ENCODE measurements at places on chromosomes 2 and 18. TPM values are rescaled to one million over a fixed set of nuclear protein-coding genes. Genes with fewer than 3 reads are reported as not detected.

Gene SERPINB10
- total RNA-seq: not detected

Gene RSAD2
- 10.2 TPM for total RNA-seq

Gene IL1F10
- not detected for total RNA-seq

- H3K27ac ChIP-seq: no peak overlapping the region
- peaks cover 19% of the 10 kb centered on the region for H3K27me3 ChIP-seq
Measured at GRCh38 chr18:44733069-44733753, 52.5 kb downstream of the SETBP1 start.

DNA sequence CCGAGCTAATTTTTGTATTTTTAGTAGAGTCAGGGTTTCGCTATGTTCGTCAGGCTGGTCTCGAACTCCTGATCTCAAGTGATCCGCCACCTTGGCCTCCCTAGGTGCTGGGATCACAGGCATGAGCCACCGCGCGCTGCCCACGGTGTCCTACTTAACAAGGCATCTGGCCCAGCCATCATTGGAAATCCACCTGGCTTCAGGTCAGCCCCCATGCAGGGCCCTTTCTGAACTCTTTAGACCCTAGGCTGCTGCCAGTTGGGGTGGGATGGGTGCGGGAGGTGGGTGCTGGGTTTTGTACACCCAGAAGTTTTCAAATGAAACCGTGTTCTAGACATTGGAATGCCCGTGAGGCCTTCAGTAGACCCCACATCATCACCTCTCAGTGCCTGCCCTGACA lies 26.6 kb upstream of the NT5DC4 start:
- H3K27me3 ChIP-seq: no peaks in the 10 kb centered on the region
- DNase-seq: no peak
- H3K4me3 ChIP-seq: no peak overlapping the region
- no peaks in the 10 kb centered on the region for H3K36me3 ChIP-seq

DNA sequence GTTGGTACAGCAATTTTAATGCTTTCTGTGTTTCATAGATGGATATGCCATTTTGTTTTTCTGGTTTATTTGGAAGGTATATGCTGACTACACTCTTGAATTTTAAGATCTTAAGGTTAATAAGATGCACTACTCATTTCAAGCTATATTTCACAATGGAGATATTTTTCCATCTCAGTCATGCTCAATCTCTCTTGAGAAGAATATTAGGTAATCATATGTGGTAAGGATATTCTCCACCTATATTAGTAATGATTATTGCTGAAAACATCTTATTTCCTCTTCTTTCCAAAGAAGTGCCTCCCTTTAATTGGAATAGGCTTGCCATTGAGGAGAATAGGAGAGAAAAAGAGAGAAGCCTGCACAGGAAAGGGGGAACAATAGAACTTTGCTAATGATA lies 40.1 kb downstream of the EPB41L3 start:
- H3K27me3 ChIP-seq: peaks cover 7% of the 10 kb centered on the region
- H3K4me3 ChIP-seq: no peak overlapping the region
- H3K36me3 ChIP-seq: no peaks in the 10 kb centered on the region
- H3K27ac ChIP-seq: no peak overlapping the region
- DNase-seq: no peak
